Activated naive CD4-positive, alpha-beta T cell treated with anti-CD3 and anti-CD28 coated beads for 36 hours (primary cell): ENCODE measurements at places on chromosomes 4 and X.
A peak's percentile ranks its signal among the peaks of the same experiment; 100 is the strongest.

DNA sequence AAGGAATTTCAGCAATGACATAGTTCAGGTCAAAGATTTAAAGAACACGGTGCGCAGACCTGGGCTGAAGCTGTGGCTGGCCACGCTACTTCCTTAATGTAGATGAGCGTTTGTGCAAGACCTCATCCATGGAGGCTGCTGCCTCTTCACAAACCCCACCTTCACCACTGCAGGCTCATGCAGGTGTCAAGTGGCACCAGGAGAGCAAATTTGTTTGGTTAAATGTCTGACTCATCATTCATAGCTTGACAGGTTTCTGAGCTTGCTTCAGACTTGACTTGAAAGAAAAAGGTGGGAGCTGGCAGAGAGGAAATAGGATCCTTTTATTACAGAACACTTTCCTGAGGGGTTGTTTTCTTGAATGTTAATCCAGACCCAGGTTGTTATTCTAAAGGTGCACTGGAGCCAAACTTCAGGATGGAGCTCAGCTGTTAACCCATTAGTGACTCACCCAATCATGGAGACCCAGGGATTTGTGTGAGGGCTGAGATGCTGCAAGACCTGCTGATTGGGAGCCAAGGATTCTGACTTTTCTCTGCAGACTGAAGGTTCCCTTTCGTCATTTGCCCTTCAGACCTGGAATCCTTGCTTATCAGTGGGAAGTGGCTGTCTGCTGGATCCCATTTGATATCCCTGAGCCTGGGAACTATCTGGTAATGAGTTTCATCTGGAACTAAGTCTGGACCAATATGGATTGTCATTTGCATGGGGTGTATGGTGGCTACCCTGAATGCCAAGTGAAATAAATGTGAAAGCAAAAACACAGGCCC is 315.3 kb downstream of the PTTG2 start:
- DNase-seq = no peak

- DNase-seq = peak; percentile 2
These were observed 32.6 kb upstream of the SPON2 start for GRCh38 chr4:1204828-1205585.

DNA sequence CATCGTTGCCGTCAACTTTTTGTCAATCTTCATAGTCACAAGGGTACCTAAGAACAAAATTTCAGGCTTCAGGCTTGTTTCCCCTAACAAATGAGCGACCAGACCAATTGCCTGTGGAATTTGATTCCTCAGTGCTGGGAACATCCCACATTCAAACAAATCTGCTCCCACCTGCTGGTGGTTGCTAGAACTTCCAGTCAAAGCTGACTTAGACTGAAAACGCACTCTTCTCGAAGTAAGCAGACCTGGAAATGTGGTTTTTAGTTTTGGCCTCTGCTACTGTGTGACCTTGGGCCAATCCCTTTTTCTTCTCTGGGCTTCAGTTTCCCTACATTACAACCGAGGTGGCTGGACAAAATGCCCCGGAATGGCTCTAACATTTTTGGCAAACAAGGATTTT is 1.8 kb upstream of the GABRQ start:
- peak; percentile 10 for DNase-seq

DNA sequence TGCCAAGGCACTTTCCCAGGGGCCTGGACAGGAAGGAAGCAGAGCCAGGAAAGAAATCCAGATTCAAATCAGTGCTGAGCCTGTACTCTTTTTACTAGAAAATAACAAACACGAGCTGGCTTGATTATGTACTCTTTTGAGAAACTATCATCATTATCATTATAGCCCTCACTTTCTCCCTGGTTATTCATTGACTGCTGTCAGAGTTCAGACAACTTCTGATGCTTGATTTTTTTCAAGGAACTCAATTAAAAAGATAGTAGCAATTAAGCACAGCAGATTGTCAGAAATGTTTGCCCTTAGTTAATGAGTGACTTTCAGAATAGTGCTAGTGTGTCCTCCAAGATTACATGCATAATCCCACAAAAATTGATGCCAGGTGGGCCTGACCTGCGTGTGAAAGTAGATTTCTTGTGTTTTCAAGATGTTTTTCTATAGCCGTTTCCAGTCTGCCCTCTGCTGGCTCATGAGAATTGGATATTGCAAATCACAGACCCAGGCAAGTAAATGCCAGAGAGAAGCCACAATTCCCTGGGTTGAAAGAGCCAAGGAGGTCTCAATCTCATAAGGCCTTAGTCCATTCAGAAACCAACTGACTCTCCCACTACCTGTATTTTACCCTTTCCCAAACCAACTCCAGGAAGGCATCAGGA is 14.3 kb upstream of the PNPLA4 start:
- DNase-seq = peak; percentile 5

DNA sequence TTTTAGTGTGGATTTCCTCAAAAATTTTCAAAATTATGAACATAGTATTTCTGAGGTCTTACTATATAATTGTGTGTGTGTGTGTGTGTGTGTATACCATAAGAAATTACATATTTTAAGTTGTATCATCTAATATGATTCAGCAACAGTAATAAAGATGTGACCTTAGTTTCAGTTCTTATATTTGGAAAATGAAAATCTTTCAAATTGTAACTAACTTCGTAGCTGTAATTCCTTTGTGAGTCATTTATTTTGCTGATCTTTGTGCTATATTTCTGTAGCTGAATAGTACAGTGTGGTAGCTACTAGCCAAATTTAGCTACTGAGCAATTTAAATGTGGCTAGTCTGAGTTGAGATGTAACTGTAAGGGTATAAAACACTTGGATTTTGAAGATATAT is 116.4 kb downstream of the RAP1GDS1 start:
- no peak for DNase-seq
